NCI-H1417 treated with DMSO at 0.1 percent for 48 hours (cell line): ENCODE measurements at places on chromosomes 7 and 10.

- DNase-seq, result no peak
These were observed 12.0 kb upstream of the BLNK start for GRCh38 chr10:96283351-96283750.

- DNase-seq, result no peak
These were observed 477.1 kb downstream of the RPS24 start for GRCh38 chr10:78510566-78511323.

DNA sequence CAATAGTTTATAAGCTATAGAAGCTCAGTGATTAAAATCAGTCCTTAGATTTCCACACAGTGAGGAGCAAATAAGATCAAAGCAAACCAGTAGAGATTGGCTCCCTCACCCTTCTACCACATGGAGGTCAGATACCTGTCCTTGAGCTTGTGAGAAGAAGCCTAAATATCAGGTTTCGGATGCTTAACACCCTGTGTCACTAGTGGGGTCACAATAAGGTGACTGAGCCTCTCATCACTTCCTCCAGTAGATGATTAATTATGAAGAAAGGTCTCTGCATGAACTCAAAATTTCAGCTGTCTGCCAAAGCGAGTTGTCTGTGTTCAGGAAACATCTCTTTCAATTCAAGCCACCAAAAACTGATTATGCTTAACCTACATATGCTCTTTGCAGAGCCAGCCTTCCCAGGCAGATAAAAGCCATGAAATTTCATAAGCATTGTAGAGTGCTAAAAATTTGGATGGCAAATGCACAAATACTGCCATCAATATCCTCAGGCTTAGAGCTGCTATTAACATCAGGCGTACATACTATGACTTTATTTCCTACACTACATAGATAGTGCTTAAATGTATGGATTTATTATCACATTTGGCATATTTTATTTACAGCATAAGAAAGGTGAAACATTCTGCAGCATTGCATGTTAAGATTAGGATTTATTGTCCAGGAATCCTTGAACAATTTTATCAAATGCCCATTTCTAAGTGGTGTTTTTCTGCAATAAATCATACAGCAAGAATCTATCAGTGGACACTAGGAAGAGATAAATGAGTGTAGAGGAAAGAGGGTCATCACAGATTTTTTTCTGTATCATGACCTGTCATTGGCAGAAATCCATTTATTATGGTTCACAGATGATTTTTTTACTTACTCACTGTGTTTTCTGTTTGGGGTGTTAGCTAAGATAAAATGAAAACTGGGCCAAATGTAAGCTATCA, 285.1 kb upstream of the SP8 start:
- no peak for DNase-seq

- DNase-seq, result no peak
These were observed 76.0 kb upstream of the DNAAF5 start for GRCh38 chr7:650339-651031.

GRCh38 chr10:129604333-129605032, 137.4 kb downstream of the MGMT start:
- no peak for DNase-seq

- no peak for DNase-seq
These were observed 353.2 kb upstream of the KLF6 start for GRCh38 chr10:4138146-4138721.

DNA sequence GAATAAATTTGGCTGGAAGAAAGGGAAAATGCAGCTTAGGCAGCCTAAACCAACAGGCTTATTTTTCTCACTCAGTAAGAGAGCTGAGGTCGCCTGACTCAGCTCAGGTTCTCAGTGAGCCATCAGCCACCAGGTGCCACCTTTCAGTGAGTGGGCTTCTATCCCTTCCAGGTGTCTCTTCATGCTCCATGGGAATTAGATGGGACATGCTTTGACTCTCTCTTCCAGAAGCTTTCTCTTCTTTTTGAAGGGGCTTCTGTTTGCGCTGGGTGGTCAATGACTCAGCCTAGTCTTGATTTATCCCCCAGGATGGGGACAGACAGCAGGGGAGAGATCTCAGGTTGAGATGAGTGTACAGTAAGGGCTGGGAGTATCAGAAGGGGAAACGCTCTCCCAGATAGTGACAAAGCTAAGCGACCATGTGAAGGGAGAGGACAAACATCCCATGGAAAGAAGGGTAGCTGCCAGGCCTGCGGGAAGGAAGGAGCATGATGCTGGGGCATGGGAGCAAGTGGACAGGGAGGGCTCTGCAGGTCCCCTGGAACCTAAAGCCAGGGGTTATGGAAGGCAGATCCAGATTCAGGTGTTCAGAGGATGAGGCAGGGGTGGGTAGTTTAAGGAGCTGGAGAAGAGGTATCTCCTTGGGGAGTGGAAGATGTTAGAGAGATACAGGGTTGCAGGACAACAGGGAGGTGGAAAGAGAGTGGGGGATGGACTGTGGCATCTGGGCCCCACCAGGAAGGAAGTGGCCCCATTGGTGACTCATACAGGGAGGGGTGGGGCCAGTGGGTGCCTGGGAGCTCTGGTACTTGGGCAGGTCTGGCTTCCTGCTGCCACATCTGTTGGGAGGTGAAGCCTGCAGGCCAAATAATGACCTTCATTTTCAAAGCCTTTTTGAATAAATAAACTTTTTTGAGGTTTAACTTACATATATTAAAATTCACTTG, 32.5 kb downstream of the OGDH start:
- DNase-seq, result no peak

GRCh38 chr7:148950806-148951205, 66.7 kb upstream of the EZH2 start:
- DNase-seq, result no peak

DNA sequence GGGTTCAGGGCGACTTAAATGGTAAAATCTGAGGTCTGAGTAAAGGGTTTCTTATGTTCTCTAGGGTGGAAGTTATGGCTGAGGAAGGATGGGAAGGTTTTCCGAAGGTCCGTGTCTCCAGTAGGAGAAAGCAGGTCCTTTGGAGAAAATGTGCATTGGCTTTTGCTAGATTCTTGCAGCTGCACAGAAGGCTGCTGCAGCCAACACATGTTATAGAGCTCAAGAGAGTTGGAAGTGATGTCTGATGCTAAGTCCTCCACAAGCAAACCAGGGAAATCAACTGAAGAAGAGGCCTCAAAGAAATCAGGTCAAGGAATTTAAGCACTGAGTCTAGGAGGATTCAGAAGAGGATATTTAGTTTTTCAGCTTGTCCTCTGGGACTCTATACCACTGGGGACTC, 404.6 kb downstream of the LRMDA start:
- no peak for DNase-seq
